ENCODE measurements at places on chromosomes 3 and 15.

GRCh38 chr15:40563426-40563825 is 1.4 kb downstream of the CCDC32 start:
- DNase-seq = no peak

DNA sequence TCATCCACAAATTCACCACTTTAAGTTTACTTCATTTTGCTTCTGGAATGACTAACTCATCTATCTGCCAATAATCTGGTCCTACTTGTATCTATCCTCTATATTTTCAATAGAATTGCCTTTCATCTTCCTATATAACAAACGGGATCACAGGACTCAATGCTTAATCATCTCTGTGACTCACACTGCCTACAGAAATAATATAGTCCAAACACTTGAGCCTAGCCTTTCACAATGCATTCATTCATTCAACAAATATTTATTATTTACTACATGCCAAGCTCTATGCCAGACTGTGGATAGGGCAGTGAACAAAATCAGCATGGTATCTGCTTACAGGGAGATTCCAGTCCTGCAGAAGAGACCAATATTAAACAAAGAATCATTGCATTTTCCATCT is 16.6 kb upstream of the AGTR1 start:
- peak; percentile 34 for DNase-seq

DNA sequence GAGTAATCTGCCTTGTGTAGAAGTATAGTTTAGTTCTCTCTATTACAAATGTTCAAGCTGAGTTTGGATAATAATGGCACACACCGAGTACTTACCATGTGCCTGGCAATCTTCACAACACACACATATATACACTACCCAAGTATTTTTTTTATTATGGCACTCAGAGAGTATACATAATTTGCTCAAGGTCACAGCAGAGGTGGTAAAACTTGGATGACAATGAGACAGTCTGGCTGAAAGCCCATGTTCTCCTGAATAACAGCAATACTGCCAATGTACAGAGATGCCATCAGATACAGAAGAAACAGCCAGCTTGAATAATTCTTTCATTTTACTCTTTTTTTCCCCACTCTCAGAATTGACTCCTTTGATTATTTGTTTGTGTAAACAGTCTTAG is 460.0 kb downstream of the CNTN6 start:
- no peak for DNase-seq

DNA sequence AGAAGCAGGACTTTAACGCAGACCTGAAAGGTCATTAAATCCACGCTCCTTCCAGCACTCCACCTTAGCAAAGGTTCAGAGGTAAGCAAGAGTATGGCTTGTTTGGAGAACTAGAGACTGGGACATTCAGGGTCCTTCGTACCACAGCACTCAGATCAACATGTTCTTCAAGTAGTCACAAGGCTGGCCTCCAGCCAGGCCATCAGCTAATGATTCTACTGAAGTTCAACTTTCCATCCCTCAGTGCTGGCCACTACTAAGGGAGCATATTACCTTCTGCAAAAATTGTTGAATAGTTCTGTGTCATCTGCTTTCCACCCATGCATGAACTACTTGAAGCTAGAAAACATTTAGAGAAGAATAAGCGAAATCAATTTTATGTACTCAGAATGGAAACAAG is 17.6 kb downstream of the CD200R1L start:
- DNase-seq = no peak

DNA sequence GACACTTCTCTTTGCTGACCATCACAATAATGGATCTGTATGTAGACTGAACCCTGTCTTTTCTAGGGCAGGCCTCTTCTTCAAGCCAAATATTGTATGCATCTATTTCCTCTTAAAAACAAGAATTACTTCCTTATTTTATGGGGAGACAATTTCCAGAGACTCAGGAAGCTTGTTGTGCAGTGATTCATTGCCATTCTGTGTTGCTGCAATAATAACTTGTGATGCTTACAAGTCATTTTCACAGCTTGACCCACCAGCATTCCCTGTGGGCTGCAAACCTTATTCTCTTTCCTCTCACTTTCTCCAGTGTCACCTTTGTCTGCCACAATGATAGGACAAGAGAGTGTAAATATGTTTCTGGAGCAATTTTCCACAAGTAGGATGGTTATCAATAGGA is 276.7 kb upstream of the SGO1 start:
- DNase-seq = peak; percentile 3

- no peak for DNase-seq
Observed at GRCh38 chr15:70793694-70794093, 30.3 kb upstream of the UACA start.

GRCh38 chr3:190051641-190052040 is 69.1 kb downstream of the P3H2 start:
- no peak for DNase-seq
